ENCODE measurements at places on chromosomes 11 and 22.

DNA sequence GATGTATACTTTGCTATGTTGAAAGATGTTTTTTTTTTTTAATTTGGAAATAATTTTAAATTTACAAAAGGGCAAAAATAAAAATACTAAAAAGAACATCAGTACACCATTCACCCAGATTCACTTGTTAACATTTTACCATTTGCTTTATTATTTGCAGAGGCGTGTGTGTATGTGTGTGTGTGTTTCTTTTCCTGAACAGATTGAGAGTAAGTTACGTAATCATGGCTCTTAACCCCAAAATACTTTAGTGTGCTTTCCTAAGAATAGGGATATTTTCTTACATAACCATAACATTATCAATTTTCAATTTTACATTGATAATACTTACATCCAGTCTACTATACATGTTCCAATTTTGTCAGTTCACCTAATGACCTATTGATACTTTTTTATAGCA, 91.5 kb upstream of the HORMAD2 start:
- DNase-seq: no peak

DNA sequence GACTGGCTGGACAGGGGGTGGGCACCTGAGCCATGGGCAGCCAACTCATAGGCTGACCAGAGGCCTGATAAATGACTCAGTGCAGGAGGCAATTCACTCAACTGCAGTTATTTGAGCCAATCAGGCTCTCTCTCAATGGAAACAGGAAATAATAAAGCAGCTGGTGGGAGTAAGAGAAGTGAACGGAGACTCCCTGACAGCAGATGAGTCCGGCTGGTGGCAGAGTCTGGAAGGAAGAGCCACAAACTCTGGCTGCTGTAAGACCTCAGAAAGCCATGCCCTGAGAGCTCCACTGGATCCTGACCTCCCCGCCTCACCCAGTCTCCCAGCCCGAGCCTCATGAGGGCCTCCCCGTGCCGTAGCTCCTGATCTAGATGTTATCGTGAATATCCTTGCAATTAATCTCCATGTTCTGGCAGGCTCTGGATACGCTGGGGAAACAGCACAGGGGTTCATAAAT, 69.8 kb downstream of the TRIM29 start:
- DNase-seq: no peak

GRCh38 chr11:34926101-34926830, 9.8 kb downstream of the PDHX start:
- peak; percentile 27 for DNase-seq

DNA sequence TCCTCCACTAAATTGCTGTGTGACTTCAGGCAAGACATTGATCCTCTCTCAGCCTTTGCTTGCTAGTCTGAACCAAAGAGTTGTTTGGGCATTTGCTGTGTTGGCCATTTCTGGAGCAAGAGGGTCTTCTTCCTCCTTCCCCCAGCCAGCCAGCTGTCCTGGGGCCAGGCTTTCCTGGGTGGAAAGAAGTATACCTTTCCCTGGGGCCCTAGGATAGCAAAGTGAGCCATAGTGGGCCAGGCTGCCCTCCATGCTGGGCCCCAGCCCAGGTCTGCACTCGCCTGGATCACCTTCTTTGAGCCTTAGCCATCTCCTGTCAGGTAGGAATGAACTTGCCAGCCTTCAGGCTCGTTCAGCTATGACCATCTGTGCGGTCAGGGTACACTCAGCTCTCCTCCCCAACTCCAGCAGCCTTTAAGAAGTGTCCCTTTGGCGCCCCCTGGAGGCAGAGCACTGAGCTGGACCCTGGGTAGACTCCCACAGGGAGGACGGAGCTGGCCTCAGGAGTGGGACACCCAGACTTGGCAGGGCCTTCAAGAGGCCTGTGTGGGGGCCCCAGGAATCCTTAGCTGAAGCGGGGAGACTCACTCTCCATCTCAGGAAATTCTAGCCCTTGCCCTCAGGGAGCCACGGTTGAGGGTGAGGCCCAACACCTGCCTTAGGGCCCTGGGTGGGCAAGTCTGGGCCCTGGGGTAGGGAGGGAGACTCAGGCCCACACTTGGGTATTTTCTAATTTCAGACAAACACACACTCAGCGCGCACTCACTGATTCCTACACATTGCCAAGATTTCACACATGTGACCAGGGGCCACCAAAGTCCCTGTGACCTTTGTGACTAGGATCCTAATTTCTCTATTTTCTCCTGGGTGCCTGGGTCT, 35.6 kb upstream of the TPBGL start:
- peak; percentile 86 for DNase-seq

DNA sequence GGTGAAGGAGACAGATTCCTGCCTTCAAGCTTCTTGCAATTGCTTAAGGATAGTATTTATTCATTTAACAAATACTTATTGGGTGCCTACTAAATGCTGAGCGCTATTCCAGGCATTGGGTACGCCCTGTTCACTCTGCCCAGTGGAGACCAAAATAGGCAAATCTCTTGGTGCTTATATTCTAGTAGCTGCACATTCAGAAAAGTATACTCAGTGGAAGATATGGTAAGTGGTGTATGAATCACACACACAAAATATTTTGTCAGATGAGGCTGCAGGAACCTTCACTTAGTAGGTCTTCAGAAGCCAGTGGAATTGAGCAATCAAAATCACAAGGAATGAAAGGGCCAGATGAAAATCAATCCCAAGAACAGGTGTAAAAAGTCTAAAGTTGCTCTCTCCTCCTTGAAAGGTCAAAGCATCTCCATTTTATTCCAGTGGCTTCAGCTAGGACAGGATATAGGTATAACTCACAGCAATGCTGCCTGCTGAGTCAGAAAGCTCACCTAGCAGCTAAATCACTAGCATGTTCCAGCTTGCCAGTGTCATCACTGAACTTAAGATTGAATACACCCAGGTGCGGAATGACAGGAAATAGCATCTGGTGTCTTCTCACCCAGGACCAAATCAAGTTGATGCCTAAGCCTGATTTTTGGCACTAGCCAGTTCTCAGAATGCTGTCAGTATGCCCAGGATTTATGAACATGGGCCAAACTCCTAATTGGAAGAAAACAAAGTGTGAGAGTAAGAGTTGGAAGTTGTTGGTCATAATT, 83.9 kb downstream of the AMOTL1 start:
- no peak for DNase-seq

GRCh38 chr11:35579557-35580396, 38.5 kb upstream of the FJX1 start:
- no peak for DNase-seq

- no peak for DNase-seq
Measured at GRCh38 chr11:122105044-122105758, 10.8 kb downstream of the BLID start.

DNA sequence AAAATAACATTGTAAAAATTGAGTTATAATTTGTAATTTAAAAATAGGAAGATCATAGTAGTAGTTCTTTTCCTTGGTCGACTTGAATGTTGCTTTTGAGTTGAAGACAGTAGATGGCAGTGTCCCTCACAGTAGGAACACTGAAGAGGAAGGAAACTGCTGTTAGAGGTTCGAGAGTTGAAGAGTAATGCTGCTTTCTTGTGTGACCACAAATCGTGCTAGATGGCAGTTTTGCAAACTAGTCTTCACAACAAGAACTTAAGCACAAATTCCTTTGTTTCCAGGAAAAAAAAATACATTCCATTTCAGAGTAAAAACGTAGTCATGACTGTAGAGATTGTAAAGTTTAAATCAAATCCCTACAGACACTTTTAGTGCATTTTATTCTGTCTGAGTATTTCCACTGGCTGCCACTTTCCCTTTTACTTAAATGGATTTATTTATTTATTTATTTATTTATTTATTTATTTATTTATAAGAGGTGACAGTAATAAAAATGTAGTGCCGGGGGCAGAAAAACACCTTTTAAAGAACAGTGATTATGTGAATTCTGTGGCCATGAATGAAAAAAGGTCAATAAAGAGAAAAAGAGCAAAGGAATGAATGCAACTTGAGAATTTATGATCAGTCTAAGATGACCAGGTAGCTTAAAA, 54.6 kb downstream of the SPECC1L start:
- peak; percentile 9 for DNase-seq

DNA sequence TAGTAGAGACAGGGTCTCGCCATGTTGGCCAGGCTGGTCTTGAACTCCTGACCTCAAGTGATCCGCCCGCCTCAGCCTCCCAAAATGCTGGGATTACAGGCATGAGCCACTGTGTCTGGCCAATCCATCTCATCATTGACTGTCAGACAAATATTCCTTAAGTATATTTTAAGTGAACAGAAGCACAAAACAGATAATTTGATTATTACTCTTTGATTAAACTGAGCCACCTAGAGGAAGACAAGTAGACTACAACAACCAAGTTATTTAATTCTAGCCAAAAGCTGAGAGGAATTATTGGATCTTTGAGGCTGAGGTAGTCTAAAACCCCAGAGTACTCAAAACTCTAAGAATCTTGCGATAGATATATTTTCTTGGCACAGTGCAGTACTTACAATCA, 1.2 kb downstream of the ACRV1 start:
- DNase-seq: no peak

DNA sequence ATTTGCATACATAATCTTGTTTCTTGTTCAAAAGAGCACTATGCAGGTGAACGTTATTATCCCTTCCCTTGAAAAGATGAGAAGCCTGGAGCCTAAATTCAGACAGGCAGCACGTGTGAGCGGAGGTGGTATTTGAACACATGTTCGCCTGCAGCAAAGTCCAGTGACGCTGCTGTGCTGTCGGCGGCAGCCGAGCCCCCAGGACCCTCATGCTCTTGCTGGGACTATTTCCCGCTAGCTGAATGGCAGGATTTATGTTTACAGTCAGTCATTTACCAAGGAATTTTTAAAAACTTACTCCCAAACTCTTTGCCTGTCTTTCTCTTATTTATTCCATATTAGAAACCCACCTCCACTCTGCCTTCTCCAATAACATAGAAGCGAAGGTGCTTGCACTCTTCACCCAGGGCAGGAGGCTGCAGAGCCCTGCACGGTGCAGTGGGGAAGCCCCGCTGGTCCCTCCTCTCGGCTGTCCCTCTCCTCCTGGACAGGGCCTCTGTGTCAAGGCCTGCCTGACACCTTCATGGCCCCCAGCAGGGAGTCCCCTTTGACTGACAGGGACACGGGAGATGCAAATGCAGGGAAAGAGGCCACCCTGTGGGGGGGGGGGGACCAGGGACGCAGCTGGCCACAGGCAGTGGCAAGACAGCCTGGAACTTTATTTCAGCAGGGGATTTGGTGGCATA, 528.5 kb upstream of the B3GAT1 start:
- no peak for DNase-seq

GRCh38 chr11:11963842-11964773, 44.3 kb downstream of the DKK3 start:
- no peak for DNase-seq

GRCh38 chr11:47099214-47099917, 77.3 kb downstream of the ARFGAP2 start:
- no peak for DNase-seq

DNA sequence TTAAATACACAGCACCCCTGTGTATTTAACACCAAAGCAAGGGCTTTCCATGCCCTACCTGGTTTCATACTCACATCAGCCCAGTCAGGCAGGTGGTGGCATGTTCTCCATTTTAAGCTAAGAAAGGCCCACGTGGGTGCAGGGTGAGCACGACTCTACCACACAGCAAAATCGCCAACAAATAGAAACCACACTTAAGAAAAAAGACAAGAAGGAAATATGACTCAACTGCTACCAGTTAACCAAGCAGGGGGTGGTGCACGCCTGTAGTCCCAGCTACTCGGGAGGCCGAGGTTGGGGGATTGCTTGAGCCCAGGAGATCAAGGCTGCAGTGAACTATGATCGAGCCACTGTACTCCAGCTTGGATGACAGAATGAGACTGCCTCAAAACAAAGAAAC, 35.2 kb upstream of the TFIP11 start:
- DNase-seq: peak; percentile 19

- DNase-seq: no peak
Measured at GRCh38 chr11:29005401-29005980, 897.3 kb downstream of the METTL15 start.

GRCh38 chr11:120216426-120217102, 5.7 kb downstream of the OAF start:
- DNase-seq: no peak

- no peak for DNase-seq
Measured at GRCh38 chr11:70772950-70773349, 374.6 kb downstream of the CTTN start.

- DNase-seq: no peak
Measured at GRCh38 chr11:68345776-68346461, 33.5 kb downstream of the LRP5 start.

- DNase-seq: peak; percentile 30
Measured at GRCh38 chr22:37314315-37315074, 32.2 kb downstream of the CYTH4 start.

- no peak for DNase-seq
Measured at GRCh38 chr22:37197451-37198257, 9.6 kb upstream of the C1QTNF6 start.

DNA sequence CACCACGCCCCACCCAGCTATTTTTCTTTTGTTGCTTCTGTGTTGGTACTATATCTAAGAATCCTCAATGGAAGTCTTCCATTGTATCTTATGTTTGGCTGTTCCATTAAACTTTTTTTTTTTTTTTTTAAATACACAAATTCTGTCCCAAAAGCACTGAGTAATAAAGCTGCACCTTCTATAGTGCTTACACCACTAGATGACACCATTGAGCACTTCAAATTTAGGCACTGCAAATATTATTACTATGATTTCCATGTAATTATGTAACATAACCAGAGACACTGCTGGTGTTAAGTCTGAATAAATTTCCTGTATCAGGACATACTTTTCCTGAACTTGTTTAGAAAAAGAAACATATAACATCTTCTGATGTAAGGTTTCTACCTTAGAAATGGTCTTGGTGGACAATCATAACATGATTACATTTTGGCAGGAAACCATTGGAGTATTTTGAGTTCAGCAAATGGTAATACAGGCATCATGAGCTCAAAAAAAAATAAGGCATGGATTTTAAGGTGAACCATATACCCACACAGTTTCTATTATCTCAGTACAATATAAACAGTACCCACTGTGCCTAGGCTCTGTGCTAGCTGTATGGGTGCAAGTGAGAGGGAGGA, 110.5 kb downstream of the ATG16L2 start:
- DNase-seq: no peak

DNA sequence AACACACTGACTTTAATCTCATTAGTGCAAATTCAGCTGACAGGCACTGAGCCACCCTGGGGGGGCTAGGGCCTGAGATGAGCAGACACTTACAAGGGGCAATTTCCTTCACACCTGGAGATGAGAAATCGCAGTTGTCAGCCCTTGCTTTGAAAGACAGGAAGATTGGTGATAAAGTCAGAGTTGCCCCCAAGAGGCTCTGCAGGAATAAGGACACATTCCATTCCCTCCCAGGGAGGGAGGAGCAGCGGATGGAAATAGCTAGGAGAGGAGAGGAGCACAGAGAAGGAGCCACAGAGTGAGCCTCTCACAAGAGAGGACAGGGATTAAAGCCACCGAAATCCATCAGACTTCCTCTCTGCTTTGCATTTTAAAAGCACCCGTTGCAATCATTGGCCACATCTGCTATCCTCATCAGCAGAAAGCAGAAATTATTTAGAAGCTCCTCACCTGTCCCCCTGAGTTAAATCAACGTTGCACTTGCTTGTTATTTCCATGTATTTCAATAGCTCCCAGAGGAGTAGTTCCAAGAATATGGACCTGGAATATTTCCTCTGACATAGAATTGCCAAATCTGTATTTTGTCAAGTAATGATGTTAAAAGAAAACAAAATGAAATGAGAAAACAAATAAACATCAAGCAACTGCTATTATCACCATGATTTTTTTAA, 213.7 kb downstream of the BARX2 start:
- no peak for DNase-seq
